ENCODE measurements at places on chromosomes 7 and 10.
A peak's percentile ranks its signal among the peaks of the same experiment; 100 is the strongest.

DNA sequence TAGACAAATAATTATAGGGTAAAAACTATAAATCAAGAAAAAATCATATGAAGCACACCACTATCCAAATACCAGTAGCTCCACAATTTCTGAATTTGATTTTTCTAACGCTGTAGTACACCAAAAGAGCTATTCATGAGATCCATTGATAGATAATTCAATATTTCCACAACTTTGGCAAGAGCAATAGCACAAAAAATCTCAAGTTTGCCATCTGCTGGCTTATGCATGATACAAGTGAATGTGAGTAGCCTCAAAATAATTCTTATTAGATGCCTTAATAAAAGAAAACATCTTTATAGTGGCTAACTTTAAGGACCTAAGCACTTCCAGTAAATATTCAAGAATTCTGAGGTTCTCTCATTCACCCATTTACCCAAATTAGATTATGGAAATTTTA, 2.2 kb upstream of the TMEM196 start:
- no peak for DNase-seq

DNA sequence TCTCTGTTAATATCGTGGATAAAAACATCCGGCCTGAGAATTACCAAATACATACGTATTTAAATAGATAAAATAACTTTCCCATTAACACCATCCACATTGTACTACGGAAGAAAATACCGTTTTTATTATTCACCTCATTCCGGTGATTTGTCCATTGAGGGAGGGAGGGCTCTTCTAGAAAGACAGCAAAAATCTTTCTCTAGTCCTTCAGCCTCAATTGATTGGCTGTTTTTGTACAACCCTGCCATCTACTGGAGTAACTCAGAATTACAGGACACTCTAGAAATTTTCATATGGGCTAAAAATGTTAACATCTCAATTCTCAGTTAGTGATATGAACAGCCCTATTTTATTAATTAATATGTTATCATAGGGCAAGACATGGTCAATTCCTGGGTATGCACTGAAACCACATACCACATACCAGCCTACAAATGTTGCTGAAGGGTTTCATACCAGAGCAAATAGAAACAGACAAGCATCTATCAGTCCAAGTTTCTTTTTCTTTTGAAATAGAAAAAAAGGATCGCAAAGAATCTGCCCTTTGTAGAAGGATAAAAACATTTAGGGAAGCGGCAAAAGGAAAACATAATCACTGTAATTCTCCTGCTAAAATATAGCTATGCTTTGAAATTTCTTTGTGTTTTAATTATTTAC, 55.8 kb upstream of the CDCA7L start:
- peak; percentile 73 for DNase-seq

GRCh38 chr10:8800426-8800825, 745.9 kb downstream of the GATA3 start:
- no peak for DNase-seq

GRCh38 chr7:1054861-1055450, 10.6 kb downstream of the GPR146 start:
- DNase-seq = no peak

DNA sequence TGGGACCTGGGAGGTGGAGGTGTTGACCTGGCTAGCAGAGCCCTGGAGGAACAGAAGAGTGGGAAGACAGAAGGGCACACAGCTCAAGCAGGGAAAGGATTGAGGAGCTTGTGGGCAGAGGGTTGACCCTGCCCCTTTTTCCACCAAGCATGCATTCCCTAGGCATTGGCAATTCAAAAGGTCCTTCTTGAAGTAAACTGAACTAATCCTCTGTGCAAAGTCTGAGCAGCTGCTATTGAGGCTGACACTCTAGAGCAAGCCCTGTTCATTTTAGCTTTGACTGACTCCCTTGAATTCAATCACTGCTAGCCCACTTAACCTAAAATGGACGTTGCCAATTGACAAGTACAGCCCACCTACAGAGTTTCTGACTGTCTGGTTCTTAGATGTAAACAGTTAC, 116.5 kb upstream of the TNS3 start:
- DNase-seq = no peak

- no peak for DNase-seq
These were observed 210.5 kb downstream of the BICC1 start for GRCh38 chr10:58723186-58723585.

DNA sequence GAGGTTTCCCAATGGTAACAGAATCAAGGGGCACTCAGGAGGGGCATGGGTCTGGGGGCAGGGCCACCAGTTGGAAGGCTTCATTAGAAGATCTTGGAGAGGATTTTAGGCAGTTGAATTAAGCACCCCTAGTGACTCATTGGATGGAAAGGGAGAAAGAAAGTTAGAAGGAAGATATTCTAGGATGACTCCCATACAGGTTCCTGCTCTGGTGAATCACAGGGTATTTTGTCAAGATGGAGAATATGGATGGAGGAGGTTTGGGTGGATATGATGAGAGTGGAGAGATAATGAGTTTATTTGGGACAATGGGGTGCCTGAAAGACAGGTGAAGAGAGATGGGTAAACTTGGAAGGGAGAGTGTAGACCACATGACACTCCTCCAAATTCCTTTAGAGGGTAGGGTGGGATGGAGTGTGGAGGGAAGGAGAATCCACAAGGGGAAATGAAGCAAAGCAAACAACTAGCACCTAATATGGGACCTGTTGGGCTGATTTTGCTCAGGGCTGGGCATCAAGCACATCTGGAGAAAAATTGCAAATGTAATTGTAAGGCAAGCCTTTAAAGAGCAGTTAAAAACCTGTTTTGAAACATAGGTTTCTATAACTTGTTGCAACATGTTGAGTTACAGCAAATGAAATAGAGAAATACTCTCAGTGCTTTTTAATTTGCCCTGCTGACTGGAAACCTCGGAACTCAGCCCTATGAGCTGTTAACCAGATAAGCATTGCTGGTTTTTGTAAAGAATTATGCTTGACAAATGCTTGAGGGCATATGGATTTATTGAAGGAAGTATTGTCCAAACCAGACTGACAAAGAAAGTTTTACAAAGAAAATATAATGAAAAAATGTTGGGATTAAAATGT, 2.9 kb upstream of the ENTPD7 start:
- peak; percentile 26 for DNase-seq

GRCh38 chr7:255038-255435, 34.9 kb upstream of the FOXL3 start:
- no peak for DNase-seq

Measured in HAP-1 (cell line).